ENCODE measurements at places on chromosomes 3 and 15.

DNA sequence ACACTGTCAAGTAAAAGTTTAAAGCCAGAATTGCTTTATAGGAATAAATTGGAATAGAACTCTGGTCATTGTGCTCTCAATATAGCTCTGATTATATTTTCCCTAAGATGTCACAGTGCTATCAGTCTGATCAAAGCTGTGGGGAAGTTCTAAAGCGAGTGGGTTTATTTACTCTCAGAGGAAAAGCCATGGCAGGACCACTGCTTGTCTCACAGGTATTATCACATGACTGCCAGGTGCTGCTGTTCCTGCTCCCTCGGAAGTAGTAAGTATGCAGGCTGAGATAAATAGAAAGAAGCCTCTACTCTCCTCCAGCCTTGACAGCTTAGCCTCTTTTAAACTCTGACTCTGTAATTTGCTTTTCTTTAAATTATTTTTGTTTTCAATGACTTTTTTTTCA, 49.1 kb upstream of the UTS2B start:
- DNase-seq: no peak

DNA sequence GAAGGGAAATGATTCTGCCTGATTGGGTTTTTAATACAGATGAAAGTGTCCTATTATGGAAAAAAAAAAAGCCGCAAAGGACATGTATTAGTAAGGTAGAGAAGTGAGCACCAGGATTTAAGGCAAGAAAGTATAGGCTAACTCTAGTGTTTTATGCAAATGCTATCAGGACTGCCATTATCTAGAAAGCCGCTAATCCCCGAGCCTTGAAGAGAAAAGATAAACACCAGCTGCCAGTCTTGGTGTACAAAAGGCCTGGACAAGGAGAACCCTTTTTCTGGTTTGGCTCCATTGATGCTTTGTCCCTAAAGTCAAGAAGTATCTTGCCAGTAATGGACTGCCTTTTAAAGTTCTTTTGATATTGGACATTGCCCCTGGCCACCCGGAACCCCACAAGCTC, 8.6 kb upstream of the TRIM59 start:
- DNase-seq: peak; percentile 81

DNA sequence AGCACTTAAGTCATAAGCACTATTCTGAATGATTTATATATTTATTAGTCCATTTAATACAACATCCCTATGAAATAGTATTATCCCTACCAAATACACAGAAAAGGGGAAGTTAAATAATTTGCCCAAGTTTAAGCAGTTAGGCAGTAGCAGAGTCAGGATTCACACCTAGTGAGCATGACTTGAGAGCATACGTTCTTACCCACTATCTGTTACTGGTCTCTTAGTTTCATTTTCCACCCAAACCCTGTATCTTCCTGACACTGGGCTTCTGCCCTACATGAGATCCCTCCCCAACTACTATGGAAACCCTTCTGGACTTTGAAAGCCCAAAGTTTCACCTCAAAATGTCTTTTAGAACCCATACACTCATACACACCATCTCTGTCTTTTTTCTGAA, 4.4 kb upstream of the ATOSA start:
- no peak for DNase-seq

DNA sequence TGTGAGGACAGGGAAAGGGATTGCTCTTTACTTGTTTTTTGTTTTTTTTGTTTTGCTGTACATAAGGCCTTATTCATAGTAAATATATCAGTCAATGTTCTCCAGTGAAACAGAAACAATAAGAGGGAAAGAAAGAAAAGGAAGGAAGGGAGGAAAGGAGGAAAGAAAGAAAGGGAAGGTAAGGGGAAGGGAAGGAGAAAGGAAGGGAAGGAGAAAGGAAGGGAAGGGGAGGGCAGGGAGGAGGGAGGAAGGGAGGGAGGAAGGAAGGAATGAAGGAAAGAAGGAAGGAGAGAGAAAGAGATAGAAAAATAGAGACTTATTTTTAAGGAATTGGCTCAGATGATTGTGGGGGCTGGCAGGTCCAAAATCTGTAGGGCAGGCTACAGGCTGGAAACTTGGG, 37.2 kb downstream of the TIMP4 start:
- no peak for DNase-seq

DNA sequence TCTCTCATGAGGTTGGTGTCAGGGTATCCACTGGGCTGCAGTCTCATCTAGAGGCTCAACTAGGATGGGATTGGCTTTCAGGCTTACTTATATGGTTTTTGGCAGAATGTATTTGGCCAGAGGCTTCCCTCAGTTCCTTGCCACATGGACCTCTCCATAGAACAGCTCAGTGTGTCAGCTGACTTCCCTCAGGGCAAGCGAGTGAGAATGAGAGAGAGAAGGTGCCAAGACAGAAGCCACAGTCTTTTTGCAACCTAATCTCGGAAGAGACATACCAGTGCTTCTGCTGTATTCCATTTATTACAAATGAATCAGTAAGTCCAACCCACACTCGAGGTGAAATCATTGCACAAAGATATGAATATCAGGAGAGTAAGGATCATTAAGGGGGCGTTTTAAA, 129.2 kb downstream of the CCNL1 start:
- no peak for DNase-seq

- DNase-seq: no peak
These were observed at the start of gene DNAJB8 for GRCh38 chr3:128466840-128467541. TSS of gene DNAJB8 (minus strand) at chr3:128466890. CDS start at chr3:128463245, 3,645 bp downstream.

Measured in NCI-H524 treated with DMSO at 0.1 percent for 48 hours (cell line).